Suppressor macrophage (primary cell): ENCODE measurements at places on chromosomes 6 and 20.

DNA sequence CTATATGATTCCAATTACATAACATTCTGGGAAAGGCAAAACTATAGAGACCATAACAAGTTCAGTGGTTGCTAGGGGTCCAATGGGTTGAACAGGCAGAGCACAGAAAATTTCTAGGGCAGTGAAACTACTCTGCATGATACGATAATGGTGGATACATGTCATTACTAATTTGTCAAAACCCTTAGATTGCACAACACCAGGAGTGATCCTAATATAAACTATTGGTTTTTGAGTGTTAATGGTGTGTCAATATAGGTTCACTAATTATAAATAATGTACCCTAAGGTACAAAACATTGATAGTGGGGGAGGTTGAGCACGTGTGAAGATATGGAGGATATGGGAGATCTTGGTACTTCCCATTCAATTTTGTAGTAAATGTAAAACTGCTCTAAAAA, 42.4 kb upstream of the PLN start:
- DNase-seq, result no peak

- DNase-seq, result no peak
Measured at GRCh38 chr6:17863901-17864754, 123.3 kb downstream of the KIF13A start.

- no peak for DNase-seq
Measured at GRCh38 chr6:1504465-1504864, 105.2 kb upstream of the FOXC1 start.

DNA sequence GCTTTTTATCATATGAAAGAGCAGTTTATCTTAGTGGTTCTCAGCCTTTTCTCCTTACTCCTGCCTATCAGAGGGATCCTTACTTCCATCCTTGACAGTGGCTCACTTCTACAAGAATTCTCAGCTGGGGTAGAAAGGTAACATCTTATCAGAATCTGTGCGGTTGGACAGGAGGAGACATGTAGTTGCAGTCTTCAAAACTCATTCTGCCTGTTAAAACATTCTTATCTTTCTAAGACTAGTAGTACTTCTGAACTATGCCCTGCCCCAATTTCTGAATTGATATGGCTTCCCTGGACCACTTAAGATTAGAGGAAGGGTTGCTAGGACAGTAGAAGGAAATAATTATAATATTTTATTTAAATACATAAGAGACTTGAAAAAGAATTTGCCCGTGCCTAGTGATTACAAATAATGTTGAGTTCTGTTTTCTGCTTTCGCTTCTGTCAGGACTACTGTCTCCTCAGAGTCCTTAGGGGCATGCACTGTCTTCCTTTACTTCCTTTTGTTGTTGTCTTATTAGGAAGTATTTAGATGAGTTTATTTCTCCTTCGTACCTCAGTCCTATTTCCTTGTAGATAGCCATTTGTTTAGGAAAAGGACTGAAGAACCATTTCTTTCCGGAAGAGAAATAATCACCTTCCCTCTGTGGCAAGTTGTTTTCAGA, 24.9 kb downstream of the BLTP3A start:
- peak; percentile 43 for DNase-seq

GRCh38 chr20:61884571-61885389, 180.9 kb downstream of the TAF4 start:
- no peak for DNase-seq

GRCh38 chr6:87241304-87241703, 81.1 kb upstream of the SMIM8 start:
- no peak for DNase-seq

- DNase-seq, result no peak
Measured at GRCh38 chr6:149779644-149779963, 30.1 kb downstream of the PCMT1 start.

- DNase-seq, result no peak
Measured at GRCh38 chr6:51495096-51495495, 592.3 kb downstream of the PKHD1 start.

GRCh38 chr20:62972845-62973745, 20.6 kb downstream of the SLC17A9 start:
- DNase-seq, result no peak

- DNase-seq, result peak; percentile 48
Measured at GRCh38 chr6:90175627-90176538, 120.8 kb downstream of the BACH2 start.

GRCh38 chr20:40676491-40677269, 12.4 kb downstream of the MAFB start:
- DNase-seq, result peak; percentile 59

DNA sequence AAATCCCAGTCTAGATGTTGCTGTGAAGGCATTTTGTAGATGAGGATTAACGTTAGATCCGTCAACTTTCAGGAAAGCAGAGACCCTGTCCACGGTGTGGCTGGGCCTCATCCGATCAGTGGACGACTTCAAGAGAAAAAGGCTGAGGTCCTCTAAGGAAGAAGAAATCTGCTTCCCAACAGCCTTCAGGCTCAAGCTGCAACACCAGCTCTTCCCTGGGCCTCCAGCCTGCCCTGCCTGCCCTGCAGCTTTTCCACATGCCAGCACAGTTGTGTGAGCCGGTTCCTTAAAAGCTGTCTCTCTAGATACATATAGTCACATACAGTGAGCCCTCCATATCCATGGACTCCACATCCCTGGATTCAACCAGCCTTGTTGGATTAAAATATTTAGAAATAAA, 14.1 kb upstream of the PDE10A start:
- DNase-seq, result no peak

- DNase-seq, result no peak
Measured at GRCh38 chr20:16287776-16288175, 285.5 kb downstream of the KIF16B start.

DNA sequence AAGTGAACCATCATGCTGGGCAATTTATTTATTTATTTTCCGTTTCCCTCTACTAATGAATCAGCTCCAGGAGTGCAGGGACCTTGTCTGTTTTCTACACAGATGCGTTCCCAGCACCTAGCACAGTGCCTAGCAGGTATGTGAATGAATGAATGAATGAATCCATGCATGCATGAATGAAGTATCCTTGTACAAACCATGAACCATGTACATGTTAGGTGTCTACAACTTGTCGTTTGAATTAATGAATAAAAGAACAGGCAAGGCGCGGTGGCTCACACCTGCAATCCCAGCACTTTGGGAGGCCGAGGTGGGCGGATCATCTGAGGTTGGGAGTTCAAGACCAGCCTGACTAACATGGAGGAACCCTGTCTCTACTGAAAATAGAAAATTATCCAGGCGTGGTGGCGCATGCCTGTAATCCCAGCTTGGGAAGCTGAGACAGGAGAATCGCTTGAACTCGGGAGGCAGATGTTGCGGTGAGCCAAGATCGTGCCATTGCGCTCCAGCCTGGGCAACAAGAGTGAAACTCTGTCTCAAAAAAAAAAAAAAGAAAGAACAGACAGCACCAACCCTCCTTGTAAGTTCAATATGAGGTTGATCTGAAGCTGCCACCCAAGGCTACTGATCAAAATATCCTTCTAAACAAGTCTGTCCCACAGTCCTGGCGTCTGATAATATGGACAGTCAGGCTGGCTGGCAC, 27.3 kb upstream of the SLC9A8 start:
- DNase-seq, result no peak

GRCh38 chr6:66210964-66211363, 503.9 kb upstream of the EYS start:
- DNase-seq, result no peak

- no peak for DNase-seq
Measured at GRCh38 chr6:127466416-127466815, 7.2 kb upstream of the KIAA0408 start.

GRCh38 chr6:42693725-42694323, 28.6 kb downstream of the PRPH2 start:
- DNase-seq, result no peak

DNA sequence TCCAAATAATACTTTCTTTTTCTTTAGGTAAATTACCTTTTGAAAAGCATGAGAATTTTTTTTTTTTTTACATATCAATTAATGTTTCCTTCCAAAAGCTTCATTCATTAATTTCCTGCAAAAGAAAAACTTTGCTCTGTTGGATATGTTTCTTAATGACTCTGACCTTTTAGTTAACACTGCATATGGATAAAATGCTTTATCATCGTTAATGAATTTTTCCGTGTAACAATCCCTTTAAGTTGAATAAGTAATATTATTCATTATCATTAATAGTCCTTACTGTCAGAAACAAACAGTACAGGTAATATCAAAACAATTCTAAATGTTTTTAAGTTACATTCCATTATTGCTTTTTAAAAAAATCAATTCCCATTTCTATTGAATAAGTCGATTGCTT, 345.1 kb downstream of the SAMD5 start:
- no peak for DNase-seq

- DNase-seq, result no peak
Measured at GRCh38 chr6:85911067-85911466, 268.4 kb upstream of the SYNCRIP start.

DNA sequence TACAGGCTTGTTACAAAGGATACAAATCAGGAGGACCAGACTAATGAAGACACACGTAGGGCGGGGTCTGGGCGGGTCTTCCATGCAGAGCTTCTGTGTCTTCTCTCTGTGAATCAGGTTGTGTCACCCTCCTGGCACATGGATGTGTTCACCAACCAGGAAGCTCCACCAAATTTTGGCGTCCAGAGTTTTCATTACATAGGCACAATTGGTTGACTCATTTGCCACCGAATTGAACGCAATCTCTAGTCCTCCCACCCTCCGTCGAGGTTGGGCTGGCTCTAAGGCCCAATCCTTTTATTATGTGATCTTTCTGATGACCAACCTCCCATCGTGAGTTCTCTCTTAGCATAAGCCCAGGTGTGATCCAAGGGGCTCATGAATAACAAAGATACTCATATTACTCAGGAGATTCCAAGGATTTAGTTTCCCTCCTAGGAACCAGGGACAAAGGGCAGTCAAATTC, 36.3 kb upstream of the DDR1 start:
- no peak for DNase-seq

DNA sequence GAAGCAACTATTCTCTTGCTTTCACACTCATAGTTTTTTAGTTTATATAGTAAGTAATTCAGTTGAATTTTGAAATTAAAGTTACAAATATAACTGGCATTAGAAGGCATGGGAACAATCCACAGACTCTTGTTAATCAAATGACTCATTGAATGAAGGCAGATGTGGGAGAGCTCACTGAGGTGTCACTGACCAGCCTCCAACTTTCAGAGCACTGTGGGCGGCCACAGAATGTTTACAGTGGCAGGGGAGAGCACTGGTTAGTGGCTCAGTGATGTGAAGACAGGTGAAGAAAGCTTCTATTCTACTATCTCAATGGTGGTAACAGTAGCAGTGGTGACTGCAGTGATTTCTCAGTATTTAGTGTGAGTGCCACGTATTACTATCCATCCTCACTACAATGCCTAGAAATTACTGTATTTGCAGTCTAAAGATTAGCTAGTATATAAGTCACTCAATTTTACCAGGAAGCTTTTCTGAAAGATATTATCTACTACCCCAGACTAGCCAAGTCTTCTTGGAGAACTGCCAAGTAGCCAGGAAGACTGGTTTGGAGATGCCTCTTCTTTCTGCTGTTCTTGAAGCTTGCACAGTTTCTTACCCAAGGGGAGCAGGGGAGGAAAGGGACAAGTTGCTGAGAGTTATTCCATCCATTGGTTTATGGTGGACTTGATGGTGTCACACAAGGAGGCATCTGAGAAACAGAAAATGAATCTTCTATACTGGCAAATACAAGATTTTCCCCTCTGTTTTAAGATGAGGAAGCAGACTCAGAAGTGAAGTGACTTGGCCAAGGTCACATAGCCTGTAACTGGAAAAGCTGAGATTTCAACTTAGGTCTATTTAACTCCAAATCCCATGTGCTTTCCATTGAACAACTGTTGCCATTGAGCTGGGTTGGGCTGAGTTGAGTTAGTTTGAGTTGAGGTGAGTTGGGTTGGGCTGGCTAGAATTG, 231.2 kb downstream of the ANKRD60 start:
- DNase-seq, result peak; percentile 46

GRCh38 chr6:113774127-113774825, 82.9 kb upstream of the MARCKS start:
- DNase-seq, result peak; percentile 42

- no peak for DNase-seq
Measured at GRCh38 chr6:85453490-85453889, 3.6 kb downstream of the NT5E start.

- DNase-seq, result no peak
Measured at GRCh38 chr6:161150566-161150965, 123.3 kb downstream of the AGPAT4 start.

- DNase-seq, result no peak
Measured at GRCh38 chr6:25251426-25251825, 27.7 kb upstream of the CARMIL1 start.

- no peak for DNase-seq
Measured at GRCh38 chr6:111949546-111949945, 76.3 kb upstream of the FYN start.

DNA sequence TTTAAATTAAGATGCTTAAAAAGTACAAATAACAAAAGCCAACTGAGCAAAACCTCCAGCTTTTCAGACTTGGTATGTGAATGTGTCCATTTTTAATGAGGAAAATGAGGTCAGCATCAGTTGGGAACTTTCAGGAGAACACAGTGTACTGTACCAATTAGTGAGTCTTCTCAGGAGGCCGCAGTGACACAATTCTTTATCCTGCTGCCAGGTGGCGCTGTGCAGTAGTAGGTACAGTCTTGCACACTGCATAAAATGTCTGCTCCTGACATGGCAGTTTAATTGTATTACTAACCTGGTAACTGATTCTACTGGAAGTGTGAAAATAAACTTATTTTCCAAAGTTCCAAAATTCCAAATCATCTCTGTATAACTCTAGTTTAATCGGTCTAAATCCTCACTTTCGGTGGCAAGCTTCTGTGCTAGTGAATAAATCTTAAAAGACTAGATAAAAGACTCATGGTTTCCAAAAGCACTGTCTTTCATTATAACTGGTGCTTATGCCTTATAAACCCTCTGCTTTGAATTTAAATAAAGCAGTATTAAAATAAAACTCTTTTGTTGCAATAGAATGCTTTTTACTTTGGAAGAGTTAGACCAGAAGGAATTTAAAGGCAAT, 214.8 kb upstream of the MMS22L start:
- DNase-seq, result peak; percentile 78

DNA sequence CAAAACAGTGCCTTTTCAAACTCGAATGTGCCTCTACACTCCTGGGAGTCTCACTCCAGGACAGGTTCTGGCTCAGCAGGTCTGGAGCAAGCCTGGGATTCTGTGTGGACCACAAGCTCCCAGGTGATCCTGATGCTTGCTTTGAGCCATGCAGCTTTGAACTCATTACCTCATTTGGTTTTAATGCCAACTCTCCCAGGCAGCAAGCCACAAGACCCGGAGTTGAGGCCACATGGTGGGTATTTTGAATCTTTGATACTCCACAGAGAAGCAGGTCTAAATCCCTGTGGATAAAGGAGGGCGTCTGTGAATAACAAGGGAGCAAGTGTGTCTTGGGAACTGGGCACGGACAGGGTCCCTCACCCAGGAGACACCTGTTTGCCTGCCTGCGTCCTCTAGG, 205.4 kb upstream of the CST7 start:
- no peak for DNase-seq
